ENCODE measurements at places on chromosomes 7 and 10. TPM values are rescaled to one million over a fixed set of nuclear protein-coding genes. Genes with fewer than 3 reads are reported as not detected.

GRCh38 chr7:133828906-133829305, 298.2 kb upstream of the LRGUK start:
- DNase-seq = no peak

DNA sequence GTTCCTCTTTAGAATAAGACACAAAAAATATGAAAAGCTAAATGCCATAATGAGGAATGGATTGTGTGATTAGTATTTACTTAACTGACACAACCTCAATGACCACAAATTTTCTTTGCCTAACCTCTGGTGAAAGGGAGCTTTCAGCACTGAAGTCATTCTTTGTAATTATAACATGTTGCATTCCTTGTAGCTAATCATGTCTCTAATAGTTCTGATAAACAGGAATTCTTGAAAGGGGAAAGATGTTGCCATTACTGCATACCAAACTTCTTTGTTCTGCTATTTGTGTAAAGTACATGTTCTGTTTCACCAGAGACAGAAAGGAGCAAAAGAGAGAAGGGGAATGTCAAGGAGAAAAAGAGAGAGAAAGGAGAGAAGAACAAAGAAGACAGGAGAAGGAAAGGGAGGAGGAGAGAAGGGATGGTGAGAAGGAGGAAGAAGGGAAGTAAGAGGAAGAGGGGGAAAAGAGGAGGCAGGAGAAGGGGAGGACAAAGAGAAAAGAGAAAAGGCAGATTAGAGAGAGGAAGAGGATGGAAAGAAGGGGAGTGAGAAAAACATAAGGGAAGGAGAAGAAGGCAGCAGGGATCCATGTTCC, 120.9 kb downstream of the SEMA3D start:
- no peak for DNase-seq

DNA sequence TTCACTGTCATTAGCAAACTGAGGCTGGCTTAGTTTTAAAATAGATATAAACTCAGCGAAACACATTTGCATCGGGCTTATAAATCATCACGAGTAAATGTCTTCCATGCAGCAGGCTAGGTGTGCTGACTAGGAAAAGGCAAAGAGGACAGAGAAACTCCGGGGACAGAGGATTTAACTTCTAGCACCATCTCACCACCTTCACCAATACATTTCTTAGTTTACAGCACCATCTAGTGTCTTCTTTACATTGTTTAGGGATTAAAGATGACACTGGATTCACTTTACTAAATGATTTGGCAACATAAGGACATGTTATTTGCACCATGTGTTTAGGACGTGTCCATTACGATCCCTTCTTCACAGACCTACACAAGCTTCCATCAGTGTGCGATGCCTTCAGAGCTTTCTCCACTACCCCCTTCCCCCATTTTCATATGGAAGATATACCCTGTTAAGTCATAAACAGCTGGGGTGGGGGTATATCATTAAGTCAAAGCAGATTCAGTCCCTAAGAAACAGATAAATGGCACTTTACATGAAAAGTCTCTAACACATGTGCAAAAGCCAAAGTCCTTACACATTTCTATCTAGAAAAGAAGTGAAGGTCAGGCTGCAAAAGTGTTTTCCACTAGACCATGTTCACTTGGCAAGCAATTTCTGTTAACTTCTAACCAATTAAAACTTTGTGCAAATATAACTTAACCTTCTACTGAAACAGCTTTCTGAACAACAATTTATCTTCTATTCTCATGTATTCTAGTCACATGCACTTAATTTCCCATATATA, 103.3 kb downstream of the GRB10 start:
- no peak for DNase-seq

Gene WDR86
- total RNA-seq = 0.17 TPM

DNA sequence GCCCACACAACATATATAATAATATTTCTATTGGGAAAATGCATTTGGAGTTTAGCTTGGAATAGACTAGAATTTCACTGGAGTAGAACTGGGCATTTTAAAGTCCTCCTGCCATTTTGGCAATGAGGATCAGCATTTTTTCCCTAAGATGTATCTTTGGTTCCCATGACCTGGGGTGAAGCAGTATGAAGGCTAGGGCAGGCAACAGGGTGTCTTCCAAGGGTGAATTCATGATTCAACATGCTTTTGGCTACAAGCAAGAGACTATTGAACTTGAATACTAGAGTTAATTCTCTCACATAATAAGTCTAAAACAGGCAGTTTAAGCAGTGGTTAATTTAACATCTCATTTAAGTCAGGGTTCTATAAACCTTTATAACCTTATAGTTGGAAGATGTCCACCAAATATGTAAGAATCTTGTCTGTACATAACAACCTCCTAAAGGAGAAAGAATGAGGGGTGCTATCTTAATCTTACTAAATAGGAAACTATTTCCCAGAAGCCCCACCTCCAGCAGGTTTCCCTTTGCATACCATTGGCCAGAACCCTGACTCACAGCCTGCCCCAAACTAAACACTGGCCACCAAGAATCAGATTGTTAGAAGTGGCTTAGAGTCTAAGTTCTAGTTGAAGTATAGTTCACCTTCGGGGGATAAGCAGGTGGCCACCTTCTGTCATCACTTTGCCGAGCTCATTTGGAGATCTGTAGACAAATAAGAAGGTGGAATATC, 96.0 kb upstream of the PRPS1L1 start:
- no peak for DNase-seq

DNA sequence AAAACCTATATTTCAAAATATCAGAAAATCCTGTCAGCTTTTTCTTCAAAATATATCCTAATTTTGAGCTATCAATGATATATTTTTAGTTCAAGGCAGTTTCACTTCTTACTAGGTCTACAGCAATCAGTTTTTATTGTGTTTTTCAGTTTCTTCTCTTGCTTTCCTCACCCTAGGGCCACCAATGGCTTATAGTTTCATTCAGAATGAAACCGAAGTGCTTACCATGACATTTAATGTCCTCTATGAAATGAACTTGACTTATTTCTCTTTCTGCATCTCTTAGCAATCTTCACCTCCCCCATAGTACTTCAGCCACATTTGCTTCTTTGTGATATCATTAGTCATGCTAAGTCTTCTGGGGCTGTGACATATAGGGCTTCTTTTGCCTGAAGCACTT, 100.3 kb downstream of the ARL5B start:
- DNase-seq = no peak

GRCh38 chr10:132977076-132977475, 34.7 kb upstream of the CFAP46 start:
- DNase-seq = no peak

DNA sequence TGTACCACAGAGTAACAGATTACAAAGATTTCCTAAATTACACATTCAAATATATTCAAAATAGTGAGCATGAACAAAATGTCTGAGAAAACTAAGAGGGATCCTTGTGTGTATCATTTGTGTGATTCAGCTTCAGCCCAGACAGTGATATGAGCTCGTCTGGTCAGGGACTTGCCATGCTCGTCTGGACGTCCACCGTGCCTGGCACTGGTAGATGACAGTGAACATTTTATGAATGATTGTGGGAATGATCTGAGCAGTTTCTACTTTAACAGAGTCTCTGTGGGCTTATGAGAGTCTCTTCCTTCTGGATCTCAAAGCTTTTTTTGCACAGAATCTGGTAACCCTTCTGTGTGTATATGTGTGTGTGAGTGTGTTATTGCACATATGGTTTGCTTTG, 34.2 kb upstream of the ANKRD2 start:
- no peak for DNase-seq

Gene ADAM12
- total RNA-seq = 1.4 TPM

- DNase-seq = no peak
These were observed 74.6 kb upstream of the GRID1 start for GRCh38 chr10:86440874-86441843.

DNA sequence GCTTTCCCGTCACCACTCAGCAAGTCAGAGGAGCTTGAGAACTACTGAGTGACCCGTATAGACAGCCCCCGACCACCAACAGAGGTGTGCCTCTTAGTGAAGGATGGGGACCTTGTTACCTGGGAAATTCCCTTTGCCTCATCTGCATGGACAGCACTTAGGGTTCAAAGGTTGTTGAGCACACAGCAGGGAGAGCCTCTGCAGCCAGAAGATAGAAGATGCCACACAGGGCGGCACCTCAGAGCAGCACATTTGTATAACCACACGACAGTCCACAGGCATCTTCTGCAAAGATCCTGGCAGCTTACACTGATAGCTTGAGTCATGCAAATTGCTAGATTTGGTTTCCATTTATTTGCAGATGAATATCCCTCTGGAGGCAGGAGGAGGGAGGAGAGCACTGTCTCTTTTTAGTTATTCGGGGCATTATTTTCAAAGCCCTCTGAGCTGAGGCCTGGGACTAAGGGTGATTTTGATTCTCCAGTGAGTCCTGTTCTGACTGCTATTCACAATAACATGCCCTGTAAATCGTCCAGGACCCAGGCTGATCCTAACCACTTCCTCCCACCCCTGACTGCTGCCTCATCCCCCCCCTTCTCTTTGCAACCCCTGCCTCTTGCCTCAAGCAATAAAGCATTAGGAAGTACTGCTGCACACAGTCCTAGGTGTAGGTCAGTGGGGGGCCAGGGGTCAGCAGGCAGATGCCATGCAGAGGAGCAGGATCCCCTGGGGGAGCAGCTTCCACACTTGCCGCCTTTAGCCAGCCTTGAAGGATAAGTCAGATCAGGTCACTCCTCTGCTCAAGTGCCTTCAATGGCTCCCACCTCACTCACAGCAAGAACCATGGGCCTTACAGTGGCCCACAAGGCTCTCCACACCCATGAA, 24.6 kb upstream of the INMT start:
- DNase-seq = no peak

- no peak for DNase-seq
These were observed 64.1 kb downstream of the ABLIM1 start for GRCh38 chr10:114593816-114594468.

GRCh38 chr10:73209705-73210104, 37.4 kb downstream of the DNAJC9 start:
- no peak for DNase-seq

DNA sequence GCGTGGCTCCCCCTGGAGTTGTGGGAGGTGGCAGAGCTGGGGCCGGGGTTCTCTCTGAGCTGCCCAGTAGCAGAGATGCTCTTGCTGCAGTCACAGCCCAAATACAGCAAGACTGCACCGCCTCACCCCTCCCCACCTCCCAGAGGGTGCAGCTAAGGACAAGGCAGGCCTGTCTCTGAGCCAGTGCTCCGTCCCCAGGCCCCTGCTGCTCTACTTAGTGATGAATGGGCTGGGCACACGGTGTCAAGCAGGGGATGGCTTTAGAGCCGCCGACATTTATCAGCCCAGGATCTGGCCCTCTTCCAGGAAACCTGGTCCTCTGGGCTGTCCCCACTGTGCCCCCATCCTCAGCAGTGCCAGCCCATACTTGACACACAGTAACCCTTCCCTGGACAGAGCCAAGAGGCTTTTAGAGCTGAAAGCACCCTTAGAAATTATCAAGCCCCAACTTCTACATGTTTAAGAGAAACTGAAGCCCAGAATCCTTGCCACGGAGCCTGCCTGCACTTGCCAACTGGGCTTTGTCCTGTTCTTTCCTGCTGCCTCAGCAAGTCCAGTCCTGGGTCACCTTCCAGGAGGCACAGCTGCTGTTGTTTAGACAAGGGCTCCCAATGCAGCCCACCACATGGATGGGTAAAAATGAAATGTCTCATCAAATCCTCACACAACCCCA, 137.1 kb upstream of the UNC5B start:
- DNase-seq = peak; percentile 75

Gene LRRD1
- not detected for total RNA-seq

Gene GOLGA7B
- total RNA-seq = 11.7 TPM

GRCh38 chr10:11344081-11344480, 267.4 kb downstream of the USP6NL start:
- no peak for DNase-seq

GRCh38 chr7:85324145-85324799, 137.4 kb upstream of the SEMA3D start:
- no peak for DNase-seq

- DNase-seq = no peak
These were observed 362.9 kb downstream of the MAGI2 start for GRCh38 chr7:79090543-79090942.

- DNase-seq = peak; percentile 77
These were observed 1.1 kb upstream of the TRIP6 start for GRCh38 chr7:100865938-100866728.

Gene ZNF679
- not detected for total RNA-seq

- no peak for DNase-seq
These were observed 92.7 kb downstream of the LSMEM1 start for GRCh38 chr7:112573302-112574039.

- no peak for DNase-seq
These were observed 343.1 kb downstream of the BBS9 start for GRCh38 chr7:33472348-33473025.

Gene PCLO
- total RNA-seq = 3.1 TPM

DNA sequence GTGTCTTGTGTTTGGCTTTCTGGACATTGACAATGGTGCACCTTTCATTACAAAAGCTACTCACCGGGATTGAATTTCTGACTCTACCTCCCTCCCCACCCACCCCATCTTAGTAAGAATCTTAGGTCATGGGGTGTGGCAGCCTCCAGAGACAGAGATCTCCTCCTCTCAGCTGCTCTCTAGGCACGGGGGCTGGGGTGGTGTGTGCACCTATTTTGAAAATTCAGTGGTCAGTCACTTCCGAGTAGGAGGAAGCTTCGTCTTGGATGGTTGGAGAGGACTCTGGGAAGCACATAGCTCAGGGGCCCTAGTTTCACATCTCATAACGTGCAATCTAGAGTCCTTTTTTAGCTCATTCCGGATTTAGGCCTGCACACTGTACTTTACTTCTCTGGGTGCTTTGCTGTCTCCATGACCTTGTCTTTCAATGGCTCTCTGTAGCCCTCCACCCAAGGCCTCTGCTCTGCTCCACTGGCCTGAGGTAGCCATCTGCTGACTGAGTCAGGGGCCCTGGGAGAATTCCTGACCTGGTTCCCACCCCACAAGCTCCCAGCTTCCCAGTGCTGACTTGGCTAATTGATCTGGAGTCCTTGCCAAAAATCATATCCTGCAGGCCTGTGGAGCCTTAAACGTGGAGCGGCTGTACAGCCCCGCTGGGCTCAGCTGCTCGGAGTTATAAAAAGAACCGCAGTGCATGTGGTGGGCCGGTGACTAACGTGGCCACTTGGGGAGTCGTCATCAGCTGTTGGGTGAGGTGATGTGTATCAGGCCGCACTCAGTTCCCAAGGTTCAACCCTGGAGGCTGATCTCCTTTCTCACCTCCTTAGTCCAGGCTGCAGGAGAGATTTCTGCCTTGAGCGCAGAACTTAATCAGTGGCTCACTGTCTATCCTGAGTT, 19.3 kb upstream of the ADAMTS14 start:
- DNase-seq = peak; percentile 68
